ENCODE measurements at places on chromosomes 1 and 21.

GRCh38 chr1:2415337-2415736 is 3.0 kb upstream of the PEX10 start:
- no peak for DNase-seq

DNA sequence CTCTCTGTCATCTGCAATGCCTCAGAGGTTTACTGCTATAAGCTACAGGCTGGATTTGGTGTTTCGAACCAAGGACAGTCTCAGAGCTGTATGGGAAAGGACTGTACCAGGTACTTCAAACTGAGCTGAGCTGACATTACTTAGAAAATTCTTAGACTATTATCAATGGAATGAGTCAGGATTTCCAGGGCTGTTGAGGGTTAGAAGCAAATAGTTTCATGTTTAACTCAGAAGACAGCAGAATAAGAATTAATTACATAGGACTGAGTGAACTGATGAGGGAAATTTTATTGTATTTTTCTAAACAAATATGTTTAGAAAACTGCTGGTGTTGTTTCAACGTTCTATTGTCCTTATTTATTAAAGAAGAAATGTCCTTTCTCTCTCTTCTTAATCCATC is 74.3 kb upstream of the CAPZB start:
- no peak for DNase-seq

GRCh38 chr1:15056515-15057285 is 96.8 kb upstream of the TMEM51 start:
- no peak for DNase-seq

- no peak for DNase-seq
Measured at GRCh38 chr1:12201352-12202189, 28.3 kb upstream of the VPS13D start.

GRCh38 chr1:200182701-200183100 is 155.2 kb downstream of the NR5A2 start:
- no peak for DNase-seq

DNA sequence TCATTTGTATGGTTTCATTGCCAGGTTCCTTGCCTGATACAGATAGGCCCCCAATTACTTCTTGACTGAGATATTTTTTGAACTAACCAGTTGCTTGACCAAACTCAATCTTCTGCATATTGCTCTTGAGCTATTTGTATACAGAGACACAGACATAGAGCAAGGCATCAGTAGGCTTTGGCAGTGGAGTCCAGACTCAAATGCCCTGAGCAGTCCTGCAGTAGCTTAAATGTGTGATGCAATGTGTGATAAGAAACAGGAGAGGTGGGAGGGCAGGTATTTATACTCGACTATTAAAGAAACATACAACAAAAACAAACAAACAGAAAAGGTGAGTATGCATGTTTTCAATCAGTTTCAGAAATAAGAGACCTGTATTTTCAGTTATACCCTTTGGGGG is 197.9 kb upstream of the DAB1 start:
- no peak for DNase-seq

- DNase-seq: no peak
Measured at GRCh38 chr21:39736716-39737115, 8.3 kb upstream of the IGSF5 start.

GRCh38 chr1:40745176-40745575 is 38.4 kb upstream of the KCNQ4 start:
- no peak for DNase-seq

DNA sequence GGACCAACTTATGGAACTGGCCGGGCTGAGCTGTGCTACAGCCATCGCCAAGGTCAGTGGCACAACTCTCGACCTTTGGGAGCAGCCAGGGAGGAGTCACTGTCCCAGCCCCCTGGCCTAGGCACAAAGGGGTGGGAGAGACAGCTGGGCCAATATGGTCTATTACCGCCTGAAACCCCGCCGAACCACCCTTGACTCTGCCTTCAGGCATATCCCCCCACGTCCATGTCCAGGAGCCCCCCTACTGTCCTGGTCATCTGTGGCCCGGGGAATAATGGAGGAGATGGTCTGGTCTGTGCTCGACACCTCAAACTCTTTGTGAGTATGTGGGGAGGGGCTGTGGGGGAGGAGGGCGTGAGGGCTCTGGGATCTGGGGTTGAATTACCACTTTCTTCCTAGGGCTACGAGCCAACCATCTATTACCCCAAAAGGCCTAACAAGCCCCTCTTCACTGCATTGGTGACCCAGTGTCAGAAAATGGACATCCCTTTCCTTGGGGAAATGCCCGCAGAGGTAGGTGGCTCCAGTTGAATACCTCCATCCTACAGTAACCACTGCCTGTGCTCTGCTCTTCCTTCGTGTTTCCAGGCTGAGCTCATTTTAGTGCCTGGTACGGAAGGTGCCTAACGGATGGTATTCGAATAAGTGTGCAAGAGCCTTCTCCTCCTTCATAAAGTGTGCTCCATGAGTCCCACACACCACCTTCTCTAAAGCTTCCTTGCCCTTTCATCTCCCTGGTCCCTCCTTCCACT is 758 bp downstream of the NAXE start:
- no peak for DNase-seq

GRCh38 chr1:79629414-79629813 is 622.9 kb upstream of the ADGRL4 start:
- DNase-seq: no peak
